Stimulated activated CD8-positive, alpha-beta memory T cell treated with anti-CD3 and anti-CD28 coated beads, Interleukin-4, amount 100 ng/mL, for 1 hour (primary cell): ENCODE measurements at places on chromosomes 3 and 15.

- no peak for DNase-seq
These were observed 2.1 kb upstream of the FBXL22 start for GRCh38 chr15:63595065-63595464.

DNA sequence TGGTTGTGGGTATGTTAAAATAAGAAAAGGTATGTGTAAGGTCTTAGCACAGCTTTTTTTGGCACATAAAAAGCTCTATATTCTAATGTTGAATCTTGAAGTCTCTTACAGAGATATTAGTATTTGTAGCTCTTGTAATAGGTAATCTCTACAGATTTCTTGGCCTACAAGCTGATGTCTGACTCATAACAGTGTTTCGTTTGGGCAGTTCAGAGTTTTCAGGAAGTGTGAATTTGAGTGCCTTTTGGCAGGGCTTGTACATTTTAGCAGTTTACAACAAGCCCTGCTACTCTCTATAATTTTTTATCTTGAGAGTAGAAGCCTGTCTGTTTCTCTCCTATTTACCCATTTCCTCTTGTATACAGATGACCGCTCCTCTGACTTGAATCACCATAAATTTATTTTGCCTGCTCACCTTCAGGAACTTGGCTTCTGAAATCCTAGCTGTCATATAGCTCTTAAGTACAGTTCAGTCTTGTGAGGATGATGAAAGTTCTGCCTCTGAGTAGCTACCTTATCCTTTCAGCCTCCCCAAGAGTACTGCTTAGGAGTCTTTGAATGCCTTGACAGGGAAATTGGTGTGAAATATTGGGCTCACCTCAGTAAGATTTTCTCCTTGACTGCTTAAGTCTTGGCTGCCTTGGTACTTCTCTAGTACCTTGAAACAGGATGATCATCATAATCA, 419.9 kb upstream of the RARB start:
- DNase-seq, result no peak

- no peak for DNase-seq
These were observed 29.0 kb downstream of the ADCY5 start for GRCh38 chr3:123419850-123420297.

DNA sequence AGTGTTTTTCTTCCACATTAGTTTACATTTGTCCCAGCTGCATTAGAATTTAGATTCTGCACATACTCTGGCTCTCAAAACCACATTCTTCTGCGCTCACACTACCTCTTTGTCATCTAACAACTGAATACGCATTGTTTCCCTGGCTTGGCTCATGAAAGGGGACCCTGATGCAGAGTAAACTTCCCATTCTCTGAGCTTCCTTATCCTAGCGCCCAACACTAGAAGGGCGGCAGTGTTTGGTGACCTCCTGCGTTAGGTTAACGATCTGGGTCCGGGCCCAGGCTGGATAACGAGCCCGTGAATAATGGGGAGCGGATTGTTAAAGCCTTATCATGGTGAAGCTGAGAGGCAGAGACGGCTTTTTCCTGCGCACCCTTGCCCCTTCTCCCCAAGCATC, 63.9 kb downstream of the ETV5 start:
- DNase-seq, result no peak

GRCh38 chr3:49198161-49198560, 26.8 kb downstream of the KLHDC8B start:
- no peak for DNase-seq

GRCh38 chr3:130834476-130834875, 59.4 kb upstream of the ATP2C1 start:
- DNase-seq, result no peak

- no peak for DNase-seq
These were observed 1.7 kb downstream of the TM4SF4 start for GRCh38 chr3:149476225-149476624.

GRCh38 chr3:15728766-15729165, 69.0 kb downstream of the ANKRD28 start:
- DNase-seq, result no peak

DNA sequence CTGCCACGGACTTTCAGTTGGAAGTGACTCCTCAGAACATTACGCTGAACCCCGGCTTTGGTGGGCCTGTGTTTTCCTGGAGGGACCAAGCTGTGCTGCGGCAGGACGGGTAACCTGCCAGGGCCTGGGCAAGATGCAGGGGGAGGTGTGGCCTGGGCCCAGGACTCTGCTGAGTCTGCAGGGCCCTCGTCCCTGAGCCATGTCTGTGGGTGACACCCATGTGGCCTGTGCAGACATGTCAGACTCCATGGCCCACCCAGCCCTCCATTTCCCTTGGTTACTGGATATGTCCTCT, 4.9 kb upstream of the ITIH3 start:
- DNase-seq, result no peak

DNA sequence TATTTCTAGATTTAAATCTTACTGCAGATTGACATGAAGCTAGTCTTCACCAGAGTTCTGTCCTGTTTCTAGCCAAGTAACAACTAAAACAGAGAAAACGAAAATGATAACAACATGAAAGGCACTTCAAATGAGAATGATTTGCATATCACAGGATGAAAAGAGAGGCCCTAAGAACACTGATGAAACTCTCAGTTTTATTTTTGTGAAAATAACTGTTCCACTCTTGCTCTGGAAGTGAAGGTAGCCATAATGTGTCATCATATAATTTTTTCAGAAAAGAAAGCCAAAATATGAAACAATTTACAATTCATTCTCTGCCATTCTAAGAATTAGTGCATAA, 274.4 kb downstream of the ADAMTSL3 start:
- no peak for DNase-seq

DNA sequence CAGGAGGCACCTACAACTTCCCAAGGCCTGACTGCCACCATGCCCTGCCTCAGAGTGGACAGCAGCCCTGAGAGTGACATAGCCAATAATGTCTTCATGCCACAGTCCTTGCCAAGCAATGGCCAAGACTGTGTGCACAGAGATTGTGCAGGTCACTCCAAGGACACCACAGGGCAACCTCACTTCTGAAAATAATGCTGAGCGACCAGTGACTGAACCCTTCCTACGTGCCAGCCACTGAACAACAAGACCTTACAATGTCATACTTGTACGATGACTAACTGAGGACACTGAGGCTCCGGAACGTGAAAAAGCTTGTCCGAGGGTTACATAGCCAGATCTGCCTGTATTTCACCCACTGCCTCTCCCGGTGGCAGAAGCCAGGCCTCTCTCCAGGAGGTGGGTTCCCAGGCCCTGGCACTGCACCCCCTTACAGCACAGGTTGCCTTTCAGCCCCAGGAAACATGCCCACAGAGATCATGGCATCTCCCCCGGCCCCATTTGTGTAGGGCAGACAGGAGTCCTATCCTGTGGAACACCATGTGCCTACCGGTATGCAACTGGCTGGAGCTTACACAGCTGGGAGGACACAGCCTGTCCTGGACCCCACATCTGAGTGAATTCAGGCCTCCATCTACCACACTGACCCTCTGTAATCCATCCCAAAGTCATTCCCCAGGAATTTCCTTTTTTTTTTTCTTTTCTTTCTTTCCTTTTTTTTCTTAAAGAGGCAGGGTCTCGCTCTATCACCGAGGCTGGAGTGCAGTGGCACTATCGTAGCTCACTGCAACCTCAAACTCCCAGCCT, 72.3 kb downstream of the SLC12A8 start:
- DNase-seq, result no peak

DNA sequence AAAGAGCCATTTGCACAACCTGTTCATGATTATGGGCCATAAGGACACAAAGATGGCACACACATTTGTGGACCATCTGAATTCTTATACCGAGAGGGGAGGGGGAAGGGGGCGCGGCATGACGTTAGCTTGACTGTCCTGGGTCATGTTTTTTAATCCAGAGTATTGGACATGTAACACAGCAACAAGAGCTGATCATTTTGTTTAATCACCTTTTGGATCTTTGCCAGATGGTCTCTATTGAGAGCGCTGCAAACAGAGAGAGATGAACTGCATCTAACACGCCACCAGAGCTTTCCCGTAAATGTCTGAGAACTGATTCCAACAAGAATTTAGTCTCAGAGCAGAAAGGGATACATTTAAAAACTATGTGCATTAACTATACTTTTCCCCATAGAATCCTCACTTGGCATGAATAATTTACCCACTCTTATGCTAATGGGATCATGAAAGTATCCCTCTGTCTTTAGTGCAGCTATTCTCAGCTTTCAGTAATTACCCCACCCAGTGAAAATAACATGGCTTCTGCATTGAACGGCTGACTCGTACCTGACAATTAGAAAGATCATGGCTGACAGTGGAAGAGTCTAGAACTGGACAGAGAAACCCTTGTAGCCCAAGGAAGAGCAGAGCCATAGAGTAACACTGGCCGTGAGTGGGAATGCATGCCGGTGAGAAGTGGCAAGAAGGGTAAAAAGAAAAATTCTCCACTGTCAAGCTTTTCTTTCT, 22.6 kb downstream of the MEIS2 start:
- no peak for DNase-seq

DNA sequence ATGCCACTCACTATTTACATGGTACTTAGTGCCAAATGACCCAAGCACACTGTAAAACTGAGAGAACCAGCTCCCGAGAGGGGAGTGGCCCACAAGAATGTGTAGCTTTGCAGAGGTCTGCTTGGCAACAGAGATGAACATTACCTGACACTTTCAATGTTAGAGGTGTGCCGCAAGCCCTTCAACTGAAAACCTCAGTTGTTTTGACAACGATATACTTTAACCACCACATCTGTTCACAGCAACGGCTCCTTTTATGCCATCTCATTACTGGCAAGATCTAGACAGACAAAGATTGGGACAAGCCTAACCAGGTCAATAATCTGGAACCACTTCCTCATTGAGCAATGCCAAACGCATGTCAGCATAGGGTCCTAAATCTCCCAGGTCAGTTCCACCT, 23.7 kb downstream of the NEK10 start:
- no peak for DNase-seq

DNA sequence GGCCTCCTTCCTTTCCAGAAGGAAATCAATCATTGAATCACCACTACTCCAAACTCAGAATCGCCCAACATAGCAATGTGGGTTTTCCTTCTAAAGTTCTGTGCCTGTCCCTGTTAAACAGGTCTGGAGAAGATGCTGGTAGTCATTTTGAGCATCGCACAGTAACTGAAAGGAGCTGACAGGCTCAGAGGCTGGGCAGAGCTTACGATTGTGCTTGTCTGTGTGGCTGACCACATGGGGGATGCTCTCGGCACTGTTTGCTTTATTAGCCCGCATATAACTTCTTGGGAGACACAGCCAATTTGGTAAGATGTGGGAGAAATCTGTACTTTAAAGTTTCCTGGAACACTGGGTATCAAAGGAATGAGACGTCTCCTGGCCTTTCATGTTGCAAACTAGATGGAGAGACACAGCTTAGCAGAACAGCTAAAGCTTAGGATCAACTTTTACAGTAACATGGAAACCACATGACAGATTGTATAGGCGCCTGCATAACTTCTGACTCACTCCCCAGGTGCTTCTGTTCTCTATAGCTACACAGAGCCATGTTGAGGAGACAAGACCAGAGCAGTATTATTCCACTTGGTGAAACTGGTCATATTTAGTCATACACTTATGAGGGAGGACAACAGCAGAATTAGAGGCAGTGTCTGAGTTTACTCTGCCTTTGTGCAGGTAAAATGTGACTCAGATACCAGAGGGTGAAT, 374.1 kb downstream of the RORA start:
- DNase-seq, result no peak

GRCh38 chr3:79415356-79415755, 352.4 kb downstream of the ROBO1 start:
- no peak for DNase-seq

DNA sequence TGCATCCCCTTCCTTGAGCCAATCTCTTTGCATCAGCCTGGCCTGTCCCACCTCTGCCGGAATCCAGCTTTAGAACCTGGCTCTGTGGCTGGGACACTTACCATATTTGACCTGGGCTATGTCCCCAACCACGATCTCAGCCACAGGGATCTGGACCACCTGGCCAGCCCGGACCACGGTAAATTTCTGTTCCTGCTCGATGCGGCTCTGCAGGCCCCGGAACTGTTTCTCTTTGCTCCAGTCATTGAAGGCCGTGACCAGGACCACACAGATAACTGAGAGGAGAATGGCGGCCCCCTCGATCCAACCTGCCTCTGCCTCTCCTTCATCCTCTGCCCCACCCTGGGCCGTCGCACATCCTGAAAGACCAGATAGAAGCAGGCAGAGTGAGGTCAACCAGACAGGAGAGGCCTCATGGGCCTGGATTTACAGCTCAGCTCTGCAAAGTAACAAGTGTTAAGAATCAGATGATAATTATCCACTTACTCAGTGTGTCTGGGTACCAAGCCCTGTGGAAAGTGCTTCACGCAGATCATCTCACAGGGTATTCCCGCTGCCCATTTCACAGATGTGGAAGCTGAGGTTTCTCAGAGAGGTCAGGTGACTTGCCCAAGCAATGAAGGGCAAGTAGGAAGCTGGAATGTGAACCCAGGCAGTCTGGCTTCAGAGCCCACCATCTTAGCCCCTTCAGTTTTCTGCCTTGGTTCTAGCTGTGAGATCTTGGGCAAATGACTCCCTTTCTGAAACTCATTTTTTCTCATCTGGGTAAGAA, 81.3 kb upstream of the SEC13 start:
- no peak for DNase-seq

DNA sequence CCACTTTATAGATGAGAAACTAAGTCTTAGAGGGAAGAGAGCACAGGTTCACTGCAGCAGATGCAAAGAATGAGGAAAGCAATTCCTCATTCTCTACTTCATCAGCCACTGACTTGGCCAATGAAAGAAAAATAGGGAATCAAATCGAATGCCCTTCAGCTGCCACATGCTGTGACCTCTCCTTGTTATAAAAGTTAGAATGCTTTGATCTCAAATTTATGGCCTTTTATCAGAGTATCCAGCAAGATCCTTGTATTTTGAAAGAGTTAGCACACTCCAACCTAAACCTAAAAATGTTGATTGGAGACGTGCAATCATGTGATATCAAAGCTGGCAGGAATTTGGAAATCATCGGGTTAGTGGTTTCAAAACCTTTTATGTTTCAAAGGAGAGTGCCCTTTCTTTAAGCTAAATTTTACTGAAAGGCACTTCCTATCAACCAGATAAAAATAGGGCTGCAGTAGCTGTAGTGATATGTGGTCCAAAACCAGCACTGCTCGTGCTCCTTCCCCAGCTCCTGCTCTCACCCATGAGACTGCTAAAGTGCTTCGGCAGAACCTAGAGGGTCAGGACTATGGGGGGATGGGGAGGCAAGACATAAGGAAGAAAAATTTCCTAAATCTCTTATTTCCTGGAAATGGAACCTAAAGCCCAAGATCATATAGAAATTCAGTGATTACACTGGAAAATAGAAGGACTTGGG, 617.0 kb downstream of the PYDC2 start:
- no peak for DNase-seq

DNA sequence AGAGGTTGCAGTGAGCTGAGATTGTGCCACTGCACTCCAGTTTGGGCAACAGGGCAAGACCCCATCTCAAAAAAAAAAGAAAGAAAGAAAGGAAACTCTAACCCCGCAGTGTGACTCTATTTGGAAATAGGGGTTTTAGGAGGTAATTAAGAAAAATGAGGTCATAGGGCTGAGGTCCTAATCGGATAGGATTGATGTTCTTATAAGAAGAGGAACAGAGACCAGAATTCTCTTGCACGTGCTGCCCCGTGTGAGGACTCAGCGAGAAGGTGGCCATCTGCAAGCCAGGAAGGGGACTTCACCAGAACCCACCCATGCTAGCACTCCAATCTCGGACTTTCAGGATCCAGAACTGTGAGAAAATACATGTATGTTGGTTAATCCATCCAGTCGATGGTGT, 25.8 kb downstream of the KLHL6 start:
- DNase-seq, result no peak
